ENCODE measurements at places on chromosomes 16 and 17.
A peak's percentile ranks its signal among the peaks of the same experiment; 100 is the strongest.

- no peak for DNase-seq
Observed at GRCh38 chr17:41486809-41487530, 2.7 kb downstream of the KRT36 start.

- DNase-seq: peak; percentile 22
Observed at GRCh38 chr16:80459966-80460365, 80.8 kb upstream of the DYNLRB2 start.

- DNase-seq: no peak
Observed at GRCh38 chr16:57141822-57142631, 43.8 kb downstream of the PSME3IP1 start.

DNA sequence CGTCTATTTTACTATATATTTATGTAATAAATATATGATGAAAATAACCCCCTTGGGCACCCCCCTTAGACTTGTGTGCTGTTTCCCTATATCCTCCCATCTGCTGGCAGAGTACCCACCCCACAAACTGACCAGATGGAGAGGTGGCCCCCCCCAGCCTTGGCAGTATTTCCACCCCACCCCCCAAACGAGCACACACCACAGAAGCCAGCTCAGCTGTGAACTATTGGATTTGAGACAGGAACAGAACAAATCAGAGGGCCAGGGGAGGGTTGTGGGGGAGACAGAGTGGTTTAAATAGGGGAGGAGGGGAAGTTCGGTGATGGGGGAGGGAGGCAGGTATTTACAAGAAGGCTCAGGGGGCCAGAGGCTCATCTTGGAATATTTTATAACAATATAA lies 7.8 kb downstream of the NR1D1 start:
- no peak for DNase-seq

DNA sequence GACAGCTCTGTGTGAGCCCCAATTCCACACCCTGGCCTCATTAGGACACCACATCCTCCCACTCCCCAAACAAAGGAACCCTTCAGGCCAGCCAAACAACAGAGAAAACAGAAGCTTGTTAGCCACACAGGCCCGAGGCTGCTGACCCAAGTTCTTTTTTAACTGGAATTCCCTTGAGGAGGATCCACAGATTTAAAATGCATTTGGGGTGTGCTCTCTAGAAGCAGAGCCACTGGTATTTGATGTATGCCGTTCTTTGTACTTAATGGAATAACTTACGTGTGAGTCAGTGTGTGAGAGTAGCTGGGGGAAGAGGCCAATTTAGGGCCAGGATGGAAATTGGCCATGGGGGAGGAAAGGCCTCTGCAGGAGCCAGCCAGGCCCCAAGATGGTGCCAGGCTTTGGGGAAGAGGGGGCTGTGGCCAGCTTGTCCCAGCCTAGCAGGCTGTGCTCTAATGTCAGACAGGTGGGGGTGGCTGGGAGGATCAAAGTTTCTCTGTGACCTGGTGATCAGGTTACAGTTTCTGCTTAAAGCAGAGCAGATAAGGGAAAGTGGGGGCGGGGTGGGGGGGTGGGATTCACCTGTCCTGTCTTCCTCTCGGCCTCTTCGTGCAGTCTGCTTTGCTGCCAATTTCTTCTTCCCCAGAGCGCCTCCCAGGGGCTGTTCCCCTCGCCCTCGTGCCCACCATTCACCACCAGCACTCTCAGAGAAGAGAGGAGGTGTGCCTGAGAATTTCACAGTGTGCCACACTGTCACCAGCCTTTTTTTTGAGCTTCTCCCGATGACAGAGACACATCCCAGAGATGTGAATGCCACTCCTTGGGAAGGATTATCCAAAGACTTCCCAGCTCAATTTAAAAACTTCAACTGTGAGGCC lies 50.8 kb downstream of the TOM1L2 start:
- peak; percentile 92 for DNase-seq

GRCh38 chr17:6755281-6755680 lies 565 bp upstream of the XAF1 start:
- peak; percentile 4 for DNase-seq

GRCh38 chr17:79984045-79984840 lies 51.4 kb downstream of the TBC1D16 start:
- no peak for DNase-seq

DNA sequence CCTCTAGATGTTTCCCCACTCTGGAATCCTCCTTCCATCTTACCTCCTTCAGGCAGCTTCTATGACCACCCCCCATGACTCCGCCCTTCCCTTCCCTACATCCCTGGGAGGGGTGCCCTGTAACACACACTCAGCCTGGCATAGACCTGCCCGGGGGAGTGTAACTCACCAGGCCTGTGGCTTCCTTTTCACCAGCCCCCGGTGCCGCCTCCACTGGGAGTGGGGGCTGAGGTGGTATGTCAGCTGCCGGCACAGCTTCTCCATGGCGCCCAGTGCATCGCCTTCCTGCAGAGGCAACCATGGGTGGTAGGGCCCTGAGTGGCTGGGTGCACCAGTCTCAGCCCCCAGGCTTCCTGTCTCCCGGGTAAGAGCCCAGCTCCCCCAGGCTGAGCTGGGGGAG lies 32.3 kb downstream of the TRPV2 start:
- no peak for DNase-seq

DNA sequence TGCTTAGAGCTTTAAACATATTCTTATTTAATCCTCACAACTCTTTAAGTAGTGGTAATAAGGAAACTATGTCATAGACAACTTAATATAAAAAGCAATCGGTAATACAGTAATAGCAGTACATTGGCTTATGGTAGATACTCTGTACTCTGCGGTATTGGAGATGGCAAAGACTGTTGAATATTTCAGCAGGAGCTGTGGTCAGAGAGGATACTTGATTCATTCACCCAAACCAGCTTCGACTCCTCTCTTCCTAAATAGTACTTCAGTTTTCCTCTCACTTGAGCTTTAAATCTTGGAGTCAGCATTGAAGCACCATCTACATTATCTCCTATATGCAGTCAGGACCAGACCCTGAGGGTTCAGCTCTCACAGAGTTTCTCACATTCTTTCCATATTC lies 169.3 kb downstream of the CYB561 start:
- no peak for DNase-seq

DNA sequence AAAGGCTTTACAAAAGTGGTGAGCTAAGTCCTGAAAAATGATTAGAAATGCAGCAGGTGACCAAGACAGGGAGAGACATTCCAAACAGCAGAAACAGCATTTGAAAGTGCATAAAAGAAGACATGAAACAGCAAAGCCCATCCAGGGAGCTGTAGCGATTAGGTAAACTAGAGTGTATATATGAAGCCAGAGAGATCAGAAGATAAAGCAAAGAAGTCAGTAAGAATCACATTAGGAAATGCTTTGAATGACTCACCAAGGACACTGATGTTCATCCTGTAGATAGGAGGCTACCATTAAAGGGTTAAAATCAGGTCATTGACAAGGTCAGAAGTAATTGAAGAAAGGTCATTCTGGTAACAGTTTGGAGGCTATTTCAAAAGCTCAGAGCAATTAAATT lies 27.6 kb upstream of the VAT1L start:
- DNase-seq: no peak

DNA sequence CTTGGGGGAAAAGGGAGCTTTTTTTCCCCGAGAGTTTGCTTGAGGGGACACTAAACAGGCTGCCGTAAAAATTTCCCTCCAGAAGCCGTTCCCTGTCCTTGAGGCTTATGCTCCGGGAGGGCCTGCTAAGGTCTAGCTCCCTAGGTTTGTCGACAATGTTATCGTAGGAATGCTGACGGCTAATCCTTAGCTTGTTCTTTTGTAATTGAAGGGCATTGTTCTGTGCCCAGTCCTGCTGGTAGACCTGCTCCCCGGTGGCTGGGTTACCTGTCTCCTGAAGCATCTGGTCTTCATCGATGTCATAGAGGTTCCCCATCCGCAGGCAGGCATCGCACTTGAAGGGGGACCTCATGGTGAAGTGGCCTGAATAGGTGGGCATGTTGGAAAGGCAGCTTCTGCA lies 418.7 kb downstream of the GRIN2A start:
- no peak for DNase-seq

DNA sequence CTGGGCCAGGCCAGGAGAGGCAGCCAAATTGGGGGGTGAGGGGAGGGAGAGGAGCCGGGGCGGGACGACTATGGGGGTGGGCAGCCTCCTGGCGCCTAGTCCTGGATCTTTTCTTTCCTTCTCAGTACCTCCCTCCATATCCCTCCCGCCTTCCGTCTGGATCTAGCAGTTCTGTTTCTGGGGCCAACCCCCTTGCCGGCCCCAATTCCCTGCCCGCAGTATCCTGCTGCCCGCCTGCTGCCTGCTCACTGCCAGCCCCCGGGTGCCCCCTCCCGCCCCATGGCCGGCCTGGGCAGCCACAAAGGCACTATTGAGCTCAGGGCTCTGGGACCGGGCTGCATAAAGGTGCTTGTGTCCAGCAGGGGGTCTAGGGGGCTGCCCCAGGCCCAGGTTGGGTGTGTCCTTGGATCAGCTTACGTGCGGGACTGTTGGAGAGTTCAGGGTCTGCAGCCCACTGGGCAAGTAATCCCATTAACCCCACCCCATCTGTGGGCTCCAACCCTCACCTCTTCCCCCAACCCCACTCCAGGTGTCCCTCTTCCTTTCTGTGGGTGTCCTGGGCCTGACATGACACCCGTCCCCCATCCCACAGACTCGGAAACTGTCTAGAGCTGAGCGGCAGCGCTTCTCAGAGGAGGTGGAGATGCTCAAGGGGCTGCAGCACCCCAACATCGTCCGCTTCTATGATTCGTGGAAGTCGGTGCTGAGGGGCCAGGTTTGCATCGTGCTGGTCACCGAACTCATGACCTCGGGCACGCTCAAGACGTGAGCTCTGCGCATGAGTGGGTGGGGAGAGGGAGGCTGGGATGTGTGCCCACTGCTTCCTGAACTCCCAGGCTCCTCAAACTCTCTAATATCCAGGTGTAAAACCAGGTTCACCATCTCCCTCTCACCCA lies 2.0 kb downstream of the WNK4 start:
- DNase-seq: no peak

DNA sequence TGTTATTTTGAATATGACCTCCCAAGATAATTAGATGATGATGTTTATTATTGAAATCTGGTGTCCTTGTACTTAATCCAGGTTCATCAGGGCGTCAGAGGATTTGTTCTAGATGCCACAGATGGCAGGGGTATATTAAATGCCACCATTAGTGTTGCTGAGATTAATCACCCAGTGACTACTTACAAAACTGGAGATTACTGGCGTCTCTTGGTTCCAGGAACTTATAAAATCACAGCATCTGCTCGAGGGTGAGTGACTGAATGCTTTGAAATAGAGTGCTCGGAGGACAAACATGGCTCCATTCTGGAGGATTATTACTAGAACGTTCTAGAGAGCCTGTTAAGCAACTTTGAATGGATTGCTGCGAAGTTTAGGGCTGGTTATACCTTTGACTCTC lies 33.5 kb upstream of the GOSR1 start:
- no peak for DNase-seq

DNA sequence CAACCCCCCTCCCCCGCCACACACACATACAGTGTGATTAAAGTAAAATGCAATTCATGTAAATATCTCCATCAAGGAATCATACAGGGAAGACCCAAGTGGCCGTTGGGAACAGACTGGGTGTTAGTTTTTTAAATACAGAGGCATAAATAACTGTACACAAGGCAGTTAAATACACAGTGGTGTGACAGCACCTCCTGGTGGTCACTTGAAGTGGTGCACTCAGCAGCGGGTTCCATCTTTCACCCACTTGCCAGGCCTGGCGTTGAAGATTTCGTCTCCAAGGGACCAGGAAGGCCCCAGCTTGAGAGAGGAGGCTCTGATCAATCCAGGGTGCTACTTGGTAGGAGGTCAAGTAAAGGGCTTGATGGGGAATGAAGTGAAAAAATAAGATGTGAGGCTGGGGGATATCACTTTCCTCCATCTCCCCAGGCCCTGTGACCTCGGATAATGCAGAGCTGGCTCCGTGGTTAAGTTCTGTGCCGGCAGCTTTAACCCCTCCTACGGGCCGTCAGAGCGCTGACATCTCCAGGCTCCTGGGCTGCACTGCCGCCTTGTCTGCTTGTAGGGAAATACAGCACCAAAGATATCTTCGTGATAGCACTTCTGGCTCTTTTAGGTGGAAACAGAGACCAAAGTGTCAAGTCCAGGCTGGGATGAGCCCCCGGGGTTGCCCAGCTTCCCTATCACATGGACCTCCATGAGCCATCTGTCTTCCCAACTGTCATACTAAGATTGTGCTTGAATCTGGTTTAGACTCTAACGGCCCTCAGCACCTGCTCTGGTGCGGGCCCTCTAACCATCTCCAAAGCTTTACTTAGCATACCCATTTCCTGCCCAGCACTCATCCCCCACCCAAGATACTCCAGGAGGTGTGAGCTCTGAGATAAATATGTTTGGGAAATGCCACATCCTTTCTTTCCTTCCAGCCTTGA lies 20.7 kb downstream of the LGALS9 start:
- DNase-seq: no peak

DNA sequence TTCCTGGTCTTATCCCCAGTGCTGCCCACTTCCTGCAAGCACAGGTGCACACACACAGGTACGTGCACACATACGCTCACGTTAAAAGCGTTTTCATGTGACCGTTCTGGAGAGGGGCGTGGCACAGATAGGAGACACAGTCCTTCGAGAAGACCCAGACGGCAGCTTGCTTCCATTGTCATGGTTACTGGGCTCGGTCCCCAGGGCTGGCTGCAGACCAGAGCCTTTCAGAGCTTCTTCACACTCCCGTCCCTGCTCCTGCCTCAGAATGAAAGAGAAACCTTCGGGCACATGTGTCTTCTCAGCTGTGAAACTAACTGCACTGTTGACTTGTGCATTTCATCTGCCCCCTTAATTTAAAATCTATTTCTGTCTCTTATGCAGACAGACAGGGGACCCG lies 154.2 kb downstream of the PITPNC1 start:
- no peak for DNase-seq

Data from muscle of back (tissue), 13 donors.